OCI-LY7 (cell line): ENCODE measurements at places on chromosomes 12 and 14.

DNA sequence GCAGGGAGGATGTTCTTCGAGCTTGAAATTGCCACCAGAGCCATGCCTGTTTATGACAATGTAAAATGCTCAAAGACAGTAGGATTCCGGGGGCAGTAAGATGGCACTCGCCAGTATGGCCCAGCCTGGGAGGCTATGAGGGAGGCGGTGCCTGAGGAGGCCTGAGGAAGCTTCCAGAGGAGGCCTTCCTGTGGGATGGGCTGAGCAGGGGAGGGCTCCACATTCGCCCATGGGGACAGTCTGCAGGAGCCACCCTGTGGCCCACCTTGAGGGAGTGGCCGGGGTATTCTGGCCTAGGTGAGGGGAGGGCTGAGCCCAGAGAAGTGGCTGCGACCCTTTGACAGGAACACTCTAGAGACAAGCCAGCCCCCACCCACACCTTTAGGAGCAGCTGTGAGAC is 50.7 kb downstream of the IQSEC3 start:
- DNase-seq: no peak

DNA sequence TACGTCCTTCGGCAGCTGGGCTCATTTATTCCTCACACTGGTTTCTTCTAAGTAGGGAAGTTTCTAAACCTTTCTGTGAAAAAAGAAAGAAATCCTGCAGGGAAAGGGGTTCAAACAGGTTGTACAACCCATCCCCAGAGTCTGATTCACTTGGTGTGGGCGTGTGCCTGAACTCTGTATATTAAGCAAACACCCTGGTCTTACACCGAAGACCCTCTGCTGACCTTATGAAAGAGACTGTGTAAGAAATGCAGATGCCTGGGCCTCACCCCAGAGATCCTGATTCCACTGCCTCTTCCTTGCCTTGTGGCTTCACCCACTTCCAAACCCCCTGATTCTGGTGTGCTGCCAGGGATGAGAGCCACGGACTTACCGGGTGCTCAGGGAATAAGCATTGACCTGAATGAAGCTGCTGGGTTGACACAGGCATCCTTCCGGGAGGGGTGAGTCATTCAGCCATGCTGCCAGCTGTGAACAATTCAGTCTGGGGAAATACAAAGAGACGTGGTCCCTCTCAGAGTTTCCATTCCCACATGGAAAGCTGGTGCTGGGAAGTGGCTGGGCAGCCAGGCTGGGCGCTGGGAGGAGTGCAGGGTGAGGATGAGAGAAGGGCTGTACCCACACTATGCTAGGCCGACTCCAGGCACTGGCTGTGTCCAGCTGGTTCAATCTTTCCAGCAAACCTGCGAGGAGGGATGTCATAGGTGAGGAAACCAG is 26.5 kb upstream of the ACTN1 start:
- DNase-seq: no peak

DNA sequence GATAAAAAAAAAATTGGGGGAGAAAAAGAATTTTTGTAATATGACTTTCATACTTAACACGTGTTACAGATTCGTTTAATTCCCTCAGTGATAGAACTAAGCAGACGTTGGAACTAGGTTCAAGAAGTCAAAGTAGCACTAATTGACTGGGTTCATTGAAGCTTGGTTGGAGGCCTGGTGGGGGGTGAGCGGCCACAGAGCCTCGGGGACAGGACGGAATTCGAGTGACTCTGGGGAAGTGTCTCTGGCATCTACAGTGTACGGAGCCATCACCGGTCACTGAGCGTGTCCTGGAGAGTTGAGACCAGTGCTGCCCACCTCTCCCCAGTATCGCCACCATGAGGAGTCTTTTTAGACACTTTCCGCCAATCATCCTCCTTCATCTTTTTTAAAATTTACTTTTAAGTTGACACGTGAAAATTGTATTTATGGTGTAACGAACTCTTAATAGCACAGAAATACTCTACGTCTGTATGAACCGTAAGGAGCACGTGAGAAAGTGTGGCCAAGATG is 1.3 kb downstream of the ZFYVE21 start:
- DNase-seq: no peak

DNA sequence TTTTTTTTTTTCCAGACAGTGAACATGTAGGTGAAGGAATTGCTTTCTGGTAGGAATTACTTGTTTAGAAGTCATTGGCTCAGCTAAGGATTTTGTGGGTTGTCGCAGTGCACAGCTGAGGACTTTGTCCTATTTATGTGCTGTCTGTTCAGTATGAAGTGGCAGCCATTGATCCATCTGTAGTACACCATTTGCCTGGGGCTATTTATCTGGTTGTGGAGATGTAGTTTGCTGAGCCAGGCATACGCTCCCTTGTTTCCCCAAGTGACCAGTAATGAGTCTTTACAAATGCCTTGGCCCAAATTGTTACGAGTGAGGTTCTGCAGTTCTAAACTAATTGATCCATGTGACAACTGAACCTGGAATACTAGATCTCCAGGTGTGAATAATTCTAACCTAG is 140.1 kb downstream of the NRXN3 start:
- no peak for DNase-seq

DNA sequence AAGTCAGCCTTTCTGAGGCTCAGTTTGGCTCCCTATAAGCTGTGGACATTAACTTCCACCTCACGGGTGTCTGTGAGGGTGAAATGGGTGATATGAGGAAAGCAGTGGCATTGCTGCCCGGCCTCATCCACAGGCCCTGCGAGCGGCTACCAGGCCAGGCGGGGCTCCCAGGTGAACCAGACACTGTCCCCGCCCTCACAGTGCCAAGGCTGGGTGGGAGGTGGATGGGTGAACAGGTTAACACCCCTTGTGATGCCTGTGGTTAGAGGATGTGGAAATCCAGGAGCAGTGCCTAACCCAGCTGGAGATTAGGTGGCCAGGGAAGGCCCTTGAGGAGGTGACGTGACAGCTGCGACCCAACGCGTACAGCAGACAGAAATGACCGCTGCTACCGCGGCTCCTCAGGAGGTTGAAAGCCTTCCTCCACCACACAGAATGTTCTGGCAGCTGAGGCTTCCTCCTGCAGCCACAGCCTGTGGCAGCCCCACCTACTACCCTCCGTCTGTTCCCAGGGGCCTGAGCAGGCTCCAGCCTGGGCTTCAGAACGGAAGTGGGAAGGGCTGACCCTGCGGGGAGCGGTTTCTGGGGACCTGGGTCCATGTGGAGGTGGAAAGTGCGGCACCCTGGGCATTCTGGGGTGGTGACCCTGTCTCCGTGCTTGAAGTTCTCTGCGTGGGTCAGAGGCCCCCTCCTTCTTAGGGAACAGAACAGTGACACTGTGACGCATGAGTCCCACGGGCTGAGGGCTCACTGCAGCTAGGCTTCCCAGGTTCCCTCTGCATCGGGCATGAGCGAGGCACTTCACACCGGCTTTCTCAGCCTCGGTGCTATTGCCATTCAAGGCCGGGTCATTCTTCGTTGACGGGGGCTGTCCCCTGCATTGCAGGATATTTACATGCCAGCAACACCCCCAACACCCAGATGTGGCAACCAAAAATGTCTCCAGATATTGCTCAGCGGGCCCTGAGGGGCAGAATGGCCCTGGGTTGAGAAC is 9.7 kb downstream of the MMAB start:
- DNase-seq: no peak

- DNase-seq: no peak
Observed at GRCh38 chr14:78586681-78587080, 416.5 kb downstream of the NRXN3 start.

DNA sequence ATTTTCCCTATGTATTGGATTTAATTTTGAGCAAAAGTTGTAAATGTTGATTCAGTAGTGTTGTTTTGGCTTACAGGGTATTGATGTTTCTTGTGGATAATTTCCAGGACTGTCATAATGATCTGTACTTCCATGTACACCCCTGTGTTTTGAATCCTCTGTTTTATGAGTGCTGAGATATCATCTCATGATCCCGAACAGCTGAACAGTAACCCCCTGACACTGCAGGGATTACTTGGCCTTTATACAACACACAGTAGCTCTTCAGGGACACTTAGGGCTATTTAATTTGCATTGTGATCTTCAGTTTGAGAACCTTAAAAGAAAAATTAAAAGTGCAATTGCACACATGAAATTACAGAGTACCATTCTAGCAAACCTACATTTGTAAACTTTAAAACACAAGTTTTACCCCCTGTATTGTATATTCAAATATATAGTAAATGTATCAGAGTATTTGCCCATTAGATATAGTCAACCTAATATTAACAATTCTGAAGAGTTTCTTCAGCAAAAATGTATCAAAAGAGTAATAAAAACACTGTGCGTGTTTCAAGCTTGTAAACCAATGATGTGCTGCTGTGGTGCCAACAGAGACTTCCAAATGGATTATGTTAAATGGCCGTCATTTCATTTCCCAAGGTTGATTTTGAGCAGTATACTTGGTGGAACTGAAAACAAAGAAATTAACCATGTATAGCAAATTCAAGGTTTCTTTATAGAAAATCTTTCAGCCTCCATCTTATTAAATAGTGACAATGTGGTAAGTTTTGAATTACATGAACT is 27.9 kb upstream of the MYF6 start:
- no peak for DNase-seq

DNA sequence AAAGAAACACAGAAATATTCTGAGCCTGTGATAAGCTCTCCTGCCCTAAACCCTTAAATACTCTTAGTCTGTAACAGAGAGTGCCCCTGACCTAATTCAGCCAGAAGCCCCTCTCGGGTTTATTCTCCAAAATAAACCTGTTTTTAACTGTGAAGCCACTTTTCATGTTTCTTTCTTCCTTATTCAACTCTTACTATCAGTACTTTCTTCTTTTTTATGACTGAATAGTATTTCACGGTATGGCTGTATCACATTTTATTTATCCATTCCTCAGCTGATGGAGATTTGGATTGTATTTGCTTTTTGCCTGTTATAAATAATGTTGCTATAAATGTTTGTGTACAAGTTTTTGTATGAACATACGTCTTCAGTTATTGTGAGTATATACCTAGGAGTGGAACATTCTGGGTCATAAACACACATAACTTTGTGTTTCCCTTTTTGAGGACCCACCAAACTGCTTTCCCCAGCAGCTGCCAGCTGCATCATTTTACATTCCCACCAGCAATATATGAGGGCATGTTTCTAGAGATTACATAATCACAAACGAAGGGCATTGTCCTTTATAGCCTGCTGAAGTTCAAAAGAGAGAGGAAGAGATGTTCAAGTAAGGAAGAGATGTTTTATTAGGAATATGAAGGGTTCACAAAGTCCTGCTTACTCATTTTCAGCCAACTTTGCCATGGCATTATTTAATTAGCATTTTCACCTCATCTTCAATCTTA is 199.4 kb upstream of the NUDT4 start:
- no peak for DNase-seq

GRCh38 chr12:18966954-18967353 is 162.6 kb upstream of the PLEKHA5 start:
- no peak for DNase-seq

DNA sequence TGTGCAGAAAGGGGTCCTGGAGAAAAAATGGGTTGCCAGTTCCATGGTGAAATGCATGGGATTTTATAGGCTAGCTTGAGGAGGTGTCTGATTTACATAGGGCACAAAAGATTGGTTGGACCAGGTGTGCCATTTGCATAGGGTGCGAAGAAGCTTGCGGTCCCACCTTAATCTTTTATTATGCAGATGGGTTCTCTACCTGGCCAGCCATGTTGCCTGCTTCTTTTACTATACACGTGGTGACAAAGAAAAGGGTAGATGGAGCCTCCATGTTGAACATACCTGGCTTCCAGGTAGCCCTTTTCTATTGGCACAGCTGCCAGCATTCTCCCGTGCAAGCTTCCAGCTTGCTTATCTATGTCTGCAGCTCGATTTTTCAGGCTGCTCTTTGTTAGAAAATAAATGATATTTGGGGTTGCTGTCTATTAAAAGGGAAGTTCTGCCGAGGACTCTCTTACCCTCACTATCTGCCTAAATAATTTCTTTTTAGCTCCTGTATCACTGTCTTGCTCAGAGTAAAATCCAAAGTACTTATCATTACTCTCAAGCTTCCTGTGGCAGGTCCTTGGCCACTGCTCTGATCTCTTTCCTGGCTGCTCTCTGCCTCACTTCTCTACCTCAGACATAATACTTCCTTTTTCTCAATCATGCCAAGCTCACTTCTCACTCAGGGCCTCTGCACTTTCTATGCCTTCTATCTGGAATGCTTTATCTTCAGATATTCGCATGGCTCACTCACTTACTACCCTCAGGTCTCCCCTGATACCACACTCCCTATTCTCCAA is 216.0 kb upstream of the DAAM1 start:
- DNase-seq: no peak

- DNase-seq: no peak
Observed at GRCh38 chr12:116266168-116266601, 11.3 kb downstream of the MED13L start.

GRCh38 chr14:26379951-26380350 is 217.9 kb downstream of the NOVA1 start:
- no peak for DNase-seq

DNA sequence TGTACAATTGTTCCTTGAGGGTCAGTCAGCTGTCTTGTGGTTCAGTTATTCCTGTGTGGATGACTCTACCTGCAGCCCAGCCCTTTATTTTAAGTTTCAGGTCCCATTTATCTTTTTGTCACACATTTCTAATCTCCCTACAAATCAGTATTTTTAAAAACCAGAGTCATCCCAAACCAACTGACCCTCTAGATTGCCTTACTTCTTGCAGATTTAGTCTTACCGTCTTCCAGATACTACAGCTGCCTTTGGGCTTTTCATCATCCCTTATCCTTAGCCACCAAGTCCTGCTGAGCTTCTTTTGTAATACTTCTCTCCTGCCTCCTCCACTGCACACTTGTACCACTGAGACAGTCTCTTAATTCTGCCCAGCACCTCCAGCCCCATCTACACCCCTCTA is 54.9 kb downstream of the PRKCH start:
- DNase-seq: no peak

DNA sequence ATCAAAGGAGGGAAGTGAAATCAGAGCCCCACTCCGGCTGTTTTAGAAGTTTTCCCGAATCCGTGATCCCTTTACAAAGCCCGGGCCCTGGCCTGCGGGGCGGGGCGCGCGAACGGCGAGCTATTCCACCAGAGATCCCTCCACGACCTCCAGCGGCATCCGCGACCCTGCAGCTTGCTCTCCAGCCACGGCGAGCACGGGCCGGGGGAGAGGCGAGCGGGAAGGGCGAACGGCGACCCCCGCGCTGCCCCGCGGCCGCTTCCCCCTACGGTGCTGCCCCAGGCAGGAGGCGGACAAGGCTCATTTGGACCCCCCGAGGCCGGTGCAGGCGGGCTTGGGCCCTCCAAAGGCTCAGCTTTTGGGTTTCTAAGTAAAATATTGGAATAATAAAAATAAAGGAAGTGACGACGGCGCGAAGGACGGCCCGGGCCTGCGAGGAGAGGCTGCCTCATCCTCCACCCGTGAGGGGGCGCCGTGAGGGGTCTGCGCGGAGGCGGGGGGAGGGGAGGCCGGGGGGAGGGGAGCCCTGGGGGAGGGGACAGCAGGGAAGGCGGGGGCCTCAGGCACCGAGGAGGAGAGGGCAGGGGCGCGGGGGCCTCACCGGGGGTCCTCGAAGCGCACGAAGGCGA is 613 bp downstream of the SRSF9 start:
- DNase-seq: no peak

DNA sequence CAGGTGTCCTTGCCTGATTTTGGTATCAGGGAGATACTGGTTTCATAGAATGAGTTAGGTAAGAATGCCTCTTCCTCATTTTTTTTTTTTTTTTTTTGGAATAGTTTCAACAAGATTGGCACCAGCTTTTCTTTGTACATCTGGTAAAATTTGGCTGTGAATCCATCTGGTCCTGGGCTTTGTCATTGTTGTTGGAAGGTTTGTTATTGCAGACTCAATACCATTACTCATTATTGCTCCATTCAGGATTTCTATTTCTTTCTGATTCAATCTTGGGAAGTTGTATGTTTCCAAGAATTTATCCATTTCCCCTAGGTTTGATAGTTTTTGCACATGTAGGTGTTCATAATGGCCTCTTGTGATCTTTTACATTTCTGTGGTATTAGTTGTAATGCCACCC is 126.0 kb upstream of the KITLG start:
- DNase-seq: no peak
